HCT116 (cell line): ENCODE measurements at places on chromosomes 6 and 20. TPM values are rescaled to one million over a fixed set of nuclear protein-coding genes. Genes with fewer than 3 reads are reported as not detected.
A peak's percentile ranks its signal among the peaks of the same experiment; 100 is the strongest.

NKX2-2 gene
- total RNA-seq: not detected

TOX2 gene
- total RNA-seq: 39.6 TPM

DUSP15 gene
- not detected for total RNA-seq

TRMT11 gene
- total RNA-seq: 41.8 TPM

DNA sequence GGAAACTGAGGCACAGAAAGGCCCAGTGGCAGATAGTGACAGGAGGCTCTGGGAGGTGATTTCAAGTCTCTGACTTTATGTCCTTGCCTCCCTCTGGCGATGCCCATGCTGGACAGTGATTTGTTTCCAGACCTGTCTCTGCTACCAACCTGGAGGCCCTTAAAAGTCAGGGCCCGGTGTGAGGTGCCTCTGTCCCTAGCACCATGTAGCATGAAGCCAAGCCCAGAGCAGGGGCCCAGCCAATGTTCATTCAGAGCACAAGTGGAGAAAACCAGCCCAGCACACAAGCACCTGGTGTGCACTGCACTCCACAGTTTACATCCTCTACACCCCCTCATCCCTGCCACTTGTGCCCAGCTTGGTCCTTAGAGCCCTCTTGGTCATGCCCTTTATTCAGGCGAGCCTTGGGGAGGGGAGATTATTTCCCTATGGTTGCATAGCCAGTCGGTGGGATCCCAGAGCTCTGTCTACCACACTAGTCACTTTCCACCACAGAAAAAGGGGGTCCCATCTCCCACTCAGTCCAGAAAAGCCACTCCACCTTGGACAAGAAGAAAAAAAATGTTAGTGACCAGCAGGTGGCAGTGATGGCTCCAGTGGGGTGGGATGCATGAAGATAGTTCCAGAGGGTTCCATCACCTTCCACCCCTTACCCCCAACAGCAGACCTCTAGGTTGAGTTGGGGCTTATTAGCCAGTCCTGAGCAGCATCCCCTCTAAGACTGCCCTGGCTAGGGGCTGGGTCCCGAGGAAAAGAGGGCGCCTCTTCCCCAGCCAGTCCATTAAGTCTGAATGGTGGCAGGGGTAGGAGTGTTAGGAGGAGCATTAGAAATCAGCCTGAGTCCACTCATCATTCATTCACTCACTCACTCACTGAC lies 30.9 kb downstream of the KIAA1755 start:
- no peak for DNase-seq

- no peak for DNase-seq
Measured at GRCh38 chr6:151007076-151007475, 141.6 kb downstream of the MTHFD1L start.

- peak; percentile 36 for DNase-seq
Measured at GRCh38 chr6:29702519-29703103, 20.6 kb upstream of the HLA-F start.

- DNase-seq: no peak
Measured at GRCh38 chr20:14984768-14985622, 647.6 kb upstream of the FLRT3 start.

GRCh38 chr6:28458568-28458967 lies 15.3 kb upstream of the ZSCAN23 start:
- no peak for DNase-seq

DNA sequence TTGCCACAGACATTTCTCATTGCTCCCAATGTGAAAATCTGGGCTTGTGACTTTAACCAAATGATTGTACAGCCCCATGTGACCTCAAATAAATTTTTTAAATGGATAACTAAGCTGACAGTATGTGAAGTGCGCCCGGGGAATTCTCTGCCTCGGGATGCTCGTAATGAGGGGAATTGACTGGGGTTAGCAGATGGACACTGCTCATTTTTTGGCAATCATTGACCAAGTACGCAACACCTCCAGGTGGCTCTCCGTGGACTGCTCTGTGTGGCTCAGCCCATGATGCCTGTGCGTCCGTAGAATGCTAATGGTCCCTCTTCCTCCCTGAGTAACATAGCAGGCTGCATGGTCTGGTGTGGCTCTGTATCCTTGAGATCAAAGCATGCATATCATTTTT lies 42.4 kb downstream of the FARS2 start:
- no peak for DNase-seq

DNA sequence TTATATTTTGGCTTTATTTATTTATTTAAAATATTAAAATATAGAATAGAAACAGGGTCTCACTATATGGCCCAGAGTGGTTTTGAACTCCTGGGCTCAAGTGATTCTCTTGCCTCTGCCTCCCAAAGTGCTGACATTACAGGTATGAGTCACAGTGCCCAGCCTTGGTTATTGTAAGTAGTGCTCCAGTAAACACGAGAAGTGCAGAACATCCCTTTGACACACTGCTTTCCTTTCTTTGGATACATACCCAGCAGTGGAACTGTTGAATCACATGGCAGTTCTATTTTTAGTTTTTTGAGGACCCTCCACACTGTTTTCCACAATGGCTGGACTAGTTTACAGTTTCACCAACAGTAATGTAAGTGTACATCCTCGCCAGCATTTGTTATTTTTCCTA lies 203.9 kb downstream of the PHF3 start:
- no peak for DNase-seq

GRCh38 chr6:146590492-146590891 lies 8.3 kb upstream of the ADGB start:
- DNase-seq: no peak

GRCh38 chr6:56663344-56663743 lies 20.7 kb upstream of the DST start:
- DNase-seq: no peak

- DNase-seq: no peak
Measured at GRCh38 chr6:139588734-139589593, 214.5 kb upstream of the CITED2 start.

DNA sequence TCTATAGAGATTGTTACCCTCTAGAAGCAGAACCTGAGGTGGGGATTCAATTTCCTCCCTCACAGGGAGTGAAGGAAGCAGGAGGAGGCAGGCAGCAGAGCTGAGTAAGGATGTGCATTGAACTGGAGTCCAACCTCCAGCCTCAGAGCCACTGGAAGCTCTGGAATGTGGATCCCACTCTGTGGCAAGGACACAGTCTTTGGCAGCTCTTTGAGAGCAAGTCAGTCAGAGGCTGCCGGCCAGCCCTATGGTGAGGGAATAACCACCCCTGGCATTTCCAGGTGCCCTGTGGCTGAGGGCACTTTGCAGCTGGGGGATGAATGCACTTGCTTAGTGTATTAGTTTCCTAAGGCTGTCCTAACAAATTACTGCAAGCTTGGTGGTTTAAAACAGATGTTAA lies 37.2 kb downstream of the EBF4 start:
- no peak for DNase-seq

DNA sequence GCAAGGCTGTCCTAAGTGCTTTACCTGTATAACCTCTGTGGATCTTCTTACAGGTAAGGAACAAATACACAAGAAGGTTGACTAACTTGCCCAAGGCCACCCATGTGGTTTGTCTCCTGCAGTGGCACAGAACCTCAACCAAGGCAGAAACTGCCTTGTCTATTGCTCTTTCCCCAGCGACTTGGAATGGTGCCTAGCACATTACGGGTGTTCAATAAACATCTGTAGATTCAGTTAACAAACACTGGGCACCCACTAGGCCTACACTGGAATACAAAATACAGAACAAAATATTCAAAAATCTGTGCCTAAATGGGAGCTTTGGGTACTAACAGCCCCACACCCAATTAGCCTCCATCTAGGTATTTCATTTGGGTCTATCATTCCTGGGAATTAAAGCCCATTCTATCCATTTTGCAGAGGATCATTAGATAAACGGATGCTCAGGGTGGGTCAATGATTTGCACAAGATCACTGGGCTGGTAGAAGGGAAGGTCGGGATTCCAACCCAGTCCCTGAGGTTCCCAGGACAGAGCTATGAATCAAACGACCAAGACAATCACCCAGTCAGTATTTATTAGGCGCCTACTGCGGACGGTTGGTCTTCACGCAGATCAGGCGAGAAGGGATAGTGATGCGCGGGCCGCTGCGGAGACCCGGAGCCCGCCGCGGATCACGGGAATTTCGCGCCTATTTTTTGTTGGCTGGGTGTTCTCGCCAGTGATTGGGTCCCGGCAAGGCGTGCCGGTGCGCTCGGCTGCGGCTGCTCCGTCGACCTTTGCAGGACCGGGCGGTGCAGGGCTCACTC lies at the start of gene STK35:
Gene STK35, plus strand, starts transcription at position 771 of the 808 bp plus-strand sequence. CDS start 55 bp downstream, outside the sequence.
- peak; percentile 37 for DNase-seq

DNA sequence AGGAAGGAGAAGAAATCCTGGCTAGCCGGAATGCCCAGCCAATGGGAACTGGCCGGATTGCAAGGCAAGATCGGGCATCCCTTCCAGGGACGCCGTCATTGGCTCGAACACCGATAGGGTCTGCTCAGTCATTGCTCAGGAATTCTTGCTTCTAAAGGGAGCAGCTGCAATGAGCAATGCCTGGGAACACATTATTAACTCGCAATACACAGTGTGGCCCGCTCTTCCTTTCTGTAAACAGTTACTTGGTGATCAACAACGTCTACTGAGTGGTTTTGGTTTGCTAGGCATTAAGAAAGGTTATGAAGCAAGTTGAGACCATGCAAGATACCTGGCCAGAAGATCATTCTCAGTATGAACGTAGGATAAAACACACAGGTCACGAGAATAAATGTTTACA lies 165.4 kb upstream of the CITED2 start:
- DNase-seq: peak; percentile 68
